ENCODE measurements at places on chromosomes 11 and 22.

GRCh38 chr11:78804991-78805390 is 230.3 kb upstream of the NARS2 start:
- no peak for DNase-seq

DNA sequence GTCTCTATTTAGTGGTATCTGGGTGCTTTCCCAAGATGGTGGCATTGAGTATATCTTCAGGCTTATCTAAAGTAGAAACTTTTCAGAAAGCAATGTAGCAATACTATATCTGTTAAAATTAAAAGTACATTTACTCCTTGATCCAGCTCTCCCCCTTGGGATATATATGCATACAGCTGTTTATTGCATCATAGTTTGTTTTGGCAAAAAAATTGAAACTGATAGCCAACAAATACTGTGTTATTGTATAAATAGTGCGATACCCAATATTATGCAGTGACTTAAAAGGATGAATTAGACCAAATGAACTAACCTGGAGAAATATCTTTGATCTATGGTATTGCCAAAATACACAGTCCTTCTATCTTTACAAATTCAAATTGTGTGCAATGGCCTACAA is 8.4 kb upstream of the OR10A3 start:
- no peak for DNase-seq

- no peak for DNase-seq
Observed at GRCh38 chr22:18947905-18948304, 11.8 kb upstream of the PRODH start.

DNA sequence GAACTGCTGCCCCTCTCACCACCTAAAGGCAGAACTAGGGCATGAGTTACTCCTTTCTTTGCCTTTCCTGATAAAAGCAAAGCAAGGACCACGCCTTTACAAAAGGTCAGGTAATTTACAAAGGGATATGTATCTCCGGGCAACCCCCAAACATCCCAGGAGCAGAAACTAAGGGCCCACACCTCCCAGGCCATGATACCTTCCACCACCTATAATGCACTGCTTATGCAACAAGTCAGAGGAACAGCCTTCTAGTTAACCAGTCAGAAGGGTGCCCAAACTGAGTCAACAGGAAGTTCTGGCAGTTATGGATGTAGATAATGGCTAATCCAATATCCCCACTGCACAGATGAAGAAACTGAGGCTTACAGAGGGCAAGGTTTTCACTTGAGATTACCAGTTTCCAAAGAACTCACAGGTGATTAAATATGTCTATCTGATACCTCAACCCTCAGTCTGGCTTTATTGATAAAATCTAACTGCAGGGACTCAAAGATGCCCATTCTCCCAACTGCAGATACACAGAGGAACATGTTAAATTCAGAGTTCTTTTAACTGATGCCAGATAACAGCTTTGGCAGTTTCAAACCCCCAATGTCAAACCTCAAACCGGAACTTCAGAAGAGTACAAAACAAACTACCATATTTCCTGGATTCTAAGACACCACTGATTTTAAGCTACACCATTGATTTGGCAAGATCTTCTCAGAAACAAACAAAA is 16.8 kb upstream of the CASTOR1 start:
- no peak for DNase-seq

DNA sequence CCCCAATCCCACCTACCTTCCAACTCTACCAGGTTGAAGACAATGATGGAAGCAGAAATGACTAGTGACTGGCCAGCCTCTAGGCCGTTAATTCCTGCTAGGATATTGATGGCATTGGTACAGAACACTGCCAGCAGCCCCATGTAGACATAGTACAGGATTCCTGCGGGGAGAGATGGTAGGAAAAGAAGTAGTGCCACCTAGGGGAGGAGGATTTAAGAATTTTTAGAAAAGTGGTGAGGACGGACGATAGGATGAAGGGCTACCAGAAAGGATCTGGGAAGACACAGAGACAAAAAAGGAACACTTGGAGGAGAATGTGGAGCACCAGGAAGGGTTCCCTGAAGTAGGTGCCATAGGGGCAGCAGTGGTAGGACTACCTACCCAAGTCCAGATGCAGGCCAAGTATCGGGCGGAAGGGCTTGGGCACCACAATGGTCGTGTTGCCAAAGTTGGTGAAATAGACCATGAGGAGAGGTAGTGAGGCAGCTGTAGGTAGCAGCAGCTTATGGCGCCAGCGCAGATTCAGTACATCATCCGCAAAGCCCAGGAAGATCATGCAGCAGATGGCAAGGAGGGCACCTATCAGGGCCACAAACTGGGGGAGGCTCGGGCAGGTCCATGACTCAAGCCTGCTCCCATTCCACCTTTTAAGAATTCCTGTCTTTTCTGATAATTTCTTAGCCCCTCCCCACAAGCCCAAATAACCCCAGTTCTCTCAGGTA is 1.2 kb downstream of the DPAGT1 start:
- no peak for DNase-seq

Data from stimulated activated CD8-positive, alpha-beta memory T cell treated with anti-CD3 and anti-CD28 coated beads, Interleukin-7, amount 100 ng/mL, for 1 hour (primary cell).